AG04449 (cell line): ENCODE measurements at places on chromosomes 5 and 9.

DNA sequence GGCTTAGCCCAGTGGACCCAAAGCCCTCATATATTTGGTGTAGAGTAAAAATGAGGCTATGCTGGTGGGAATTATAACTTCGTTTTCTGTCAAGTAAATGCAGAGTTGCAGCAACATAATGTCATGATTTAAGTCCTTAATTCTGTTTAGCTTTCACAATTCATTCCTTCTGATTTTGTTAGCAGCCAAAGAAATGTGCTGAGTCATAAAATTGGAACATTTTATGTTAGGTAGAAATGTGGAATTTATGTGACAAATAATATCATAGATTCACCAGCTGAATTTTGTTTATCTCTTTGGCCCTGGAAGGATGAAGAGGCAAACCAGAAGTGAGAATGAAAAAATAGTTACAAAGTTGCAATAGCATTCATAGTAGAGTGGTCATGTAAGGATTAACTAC is 247.0 kb downstream of the TRPM3 start:
- DNase-seq, result no peak

GRCh38 chr9:36080519-36080918 is 43.8 kb downstream of the RECK start:
- no peak for DNase-seq

DNA sequence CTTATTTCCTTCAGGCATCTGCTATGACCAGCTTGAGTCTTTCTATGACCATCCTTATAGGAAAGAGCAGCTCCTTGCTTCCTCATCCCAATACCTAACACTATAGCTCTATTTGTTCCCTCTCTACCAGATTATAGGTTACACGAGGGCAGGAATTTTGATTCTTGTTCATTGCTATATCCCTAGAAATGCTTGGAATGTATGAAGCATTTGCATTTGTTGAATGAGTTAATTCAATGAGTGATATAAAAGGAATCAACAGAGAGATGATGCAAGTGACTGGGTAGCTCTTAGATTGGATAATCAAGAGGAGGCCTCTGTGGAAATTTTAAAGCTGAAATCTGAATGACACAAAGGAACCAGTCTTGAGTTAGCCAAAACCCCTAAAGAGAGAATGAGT is 13.9 kb downstream of the ZCCHC9 start:
- peak; percentile 44 for DNase-seq

DNA sequence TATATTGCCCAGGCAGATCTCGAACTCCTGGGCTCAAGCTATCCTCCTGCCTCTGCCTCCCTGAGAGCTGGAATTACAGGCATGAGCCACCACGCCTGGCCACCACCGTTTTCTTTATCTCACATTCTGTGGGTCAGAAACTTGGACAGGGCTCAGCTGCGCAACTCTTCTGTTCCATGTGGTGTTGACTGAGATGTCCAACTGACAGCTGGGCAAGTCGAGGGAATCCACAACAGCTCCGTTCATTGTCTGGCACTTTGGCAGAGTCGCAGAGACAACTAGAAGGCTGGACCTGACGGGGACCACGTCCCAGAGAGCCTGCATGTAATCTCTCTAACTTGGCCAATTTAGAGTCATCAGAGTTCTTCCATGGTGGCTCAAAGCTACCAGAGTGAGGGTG is 36.2 kb upstream of the AOPEP start:
- no peak for DNase-seq

DNA sequence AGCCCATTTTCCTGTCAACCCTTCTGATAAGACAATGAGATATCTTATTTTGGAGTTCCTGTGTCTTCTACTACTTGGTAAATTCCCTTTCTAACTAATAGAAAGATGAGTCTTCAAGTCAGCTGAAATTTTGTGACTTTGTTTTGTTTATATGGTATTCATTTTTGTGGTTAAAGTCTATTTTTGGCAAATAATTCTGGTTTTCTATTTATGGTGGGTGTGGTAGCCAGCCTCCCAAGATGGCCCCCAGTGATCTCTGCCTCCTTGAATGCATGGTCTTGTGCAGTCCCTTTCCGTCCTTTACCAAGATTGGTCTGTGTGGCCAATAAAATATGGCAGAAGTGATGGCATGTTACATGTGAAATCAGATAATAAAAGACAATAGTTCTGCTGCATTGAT is 91.5 kb downstream of the NR3C1 start:
- DNase-seq, result no peak

DNA sequence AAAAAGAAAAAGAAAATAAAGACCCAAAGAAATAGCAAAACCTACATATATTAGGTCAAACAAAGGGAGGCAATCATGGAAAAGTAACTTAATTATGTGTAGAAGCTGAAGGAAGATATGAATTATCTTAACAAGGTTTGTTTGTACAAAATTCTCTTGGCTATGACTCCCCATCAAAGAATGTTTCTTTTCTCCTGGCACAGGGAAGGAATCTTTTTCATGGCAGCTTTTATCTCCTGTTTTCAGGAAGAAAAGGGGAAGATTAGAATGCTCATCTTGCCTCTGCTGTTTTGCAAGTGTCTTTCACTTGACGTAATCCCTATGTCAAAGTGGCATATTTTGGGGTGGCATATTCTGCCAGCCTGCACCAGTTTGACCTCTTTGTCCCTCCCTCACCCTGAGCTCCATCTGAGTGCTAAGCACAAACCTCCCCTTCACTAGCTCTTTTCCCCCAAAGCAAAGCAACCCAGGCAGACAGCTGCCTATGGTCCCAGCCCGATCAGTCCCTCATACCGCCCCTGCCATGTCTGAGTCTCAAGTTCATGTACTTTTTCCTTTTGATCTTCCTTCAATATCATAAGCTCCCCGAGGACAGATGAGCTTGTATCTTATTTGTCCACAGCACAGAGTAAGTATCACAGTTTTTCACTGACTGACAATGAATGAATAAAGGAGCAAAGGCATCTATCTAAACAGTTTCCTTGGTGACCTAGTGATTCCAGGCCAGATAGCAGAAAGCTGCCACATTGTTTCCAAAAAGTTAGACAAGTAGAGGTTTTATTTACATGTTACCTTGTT is 242.8 kb upstream of the ANKRD55 start:
- DNase-seq, result no peak

- DNase-seq, result no peak
Observed at GRCh38 chr5:155562158-155562557, 548.6 kb downstream of the KIF4B start.

DNA sequence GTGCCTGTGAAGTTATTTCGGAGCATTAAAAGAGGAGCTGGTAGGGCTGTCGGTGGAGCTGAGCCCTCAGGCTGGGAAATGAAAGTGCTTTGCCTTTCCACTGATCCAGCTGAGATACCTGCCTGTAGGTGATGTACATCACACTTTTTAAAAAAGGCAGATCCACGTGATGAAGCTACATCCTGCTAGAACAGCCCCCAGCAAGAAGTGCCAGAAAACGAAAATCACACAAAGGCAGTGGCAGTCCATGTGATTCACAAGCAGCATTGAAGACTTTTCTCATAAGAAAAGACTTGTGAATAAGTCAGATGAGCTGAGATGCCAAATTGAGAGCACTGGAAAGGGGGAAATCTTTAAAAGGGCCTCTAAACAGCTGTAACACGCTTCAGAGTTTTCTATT is 765.1 kb downstream of the PTPRD start:
- DNase-seq, result no peak

GRCh38 chr5:131899686-131900085 is 45.8 kb downstream of the MEIKIN start:
- no peak for DNase-seq

GRCh38 chr5:31846934-31847333 is 208.0 kb downstream of the PDZD2 start:
- DNase-seq, result no peak

GRCh38 chr9:114733816-114734215 is 51.8 kb upstream of the TEX48 start:
- DNase-seq, result no peak

DNA sequence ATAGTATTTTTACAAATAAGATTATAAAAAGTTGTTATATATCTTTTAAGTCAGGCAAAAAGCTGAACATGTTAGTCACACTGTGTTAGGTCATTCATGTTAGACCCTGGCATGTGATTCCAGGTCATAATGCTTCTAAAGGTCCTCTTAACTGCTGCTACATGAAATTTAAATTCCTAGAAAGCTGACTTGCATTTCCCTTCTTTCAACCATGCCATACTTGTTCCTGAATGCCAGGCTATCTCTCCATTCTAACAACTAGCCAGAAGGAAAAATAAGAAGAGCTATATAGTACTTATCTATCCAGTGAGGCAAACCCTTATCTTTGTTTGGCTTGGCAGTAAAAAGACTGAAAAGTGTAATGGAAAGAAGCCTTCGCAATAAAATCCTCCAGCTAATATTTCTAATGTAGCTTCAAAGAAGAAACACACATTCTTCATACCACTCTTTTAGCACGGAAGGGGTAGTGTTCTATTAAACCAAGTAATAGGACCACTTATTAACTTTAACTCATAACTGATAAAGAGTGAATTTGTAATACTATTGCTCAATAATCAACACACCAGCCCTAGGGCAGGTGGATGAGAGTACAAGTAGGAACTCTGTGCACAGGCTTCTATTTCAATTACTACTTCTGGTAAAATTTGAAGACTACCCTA is 310.2 kb downstream of the PDE4D start:
- no peak for DNase-seq

- DNase-seq, result no peak
Observed at GRCh38 chr5:158466191-158466590, 607.2 kb upstream of the CLINT1 start.

DNA sequence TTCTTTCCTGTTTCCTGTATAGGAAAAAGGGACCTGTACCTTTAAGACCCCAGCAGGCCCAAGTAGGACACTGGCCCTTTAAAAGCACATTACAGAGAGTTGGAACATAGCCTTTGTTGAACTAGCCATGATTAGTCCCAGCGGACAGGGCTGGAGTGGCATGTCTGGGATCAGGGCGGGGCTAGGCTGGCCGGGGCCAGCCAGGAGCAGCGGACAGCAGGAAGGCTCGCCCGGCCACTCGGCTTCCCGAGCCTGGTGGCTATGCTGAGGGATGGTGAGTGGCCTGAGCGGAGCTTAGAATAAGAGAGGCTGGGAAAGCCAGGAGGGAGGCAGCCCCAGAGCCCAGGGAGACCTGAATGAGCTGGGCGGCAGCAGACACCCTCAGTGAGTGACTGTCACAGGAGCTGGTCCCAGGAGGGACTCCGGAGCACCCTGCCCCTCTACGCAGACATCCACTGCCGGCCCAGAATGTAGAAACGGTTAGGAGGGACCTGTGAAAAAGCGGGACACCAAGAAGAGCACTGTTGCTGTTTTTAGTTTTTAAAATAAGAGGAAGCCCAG is 92.1 kb downstream of the DAB2IP start:
- DNase-seq, result no peak

GRCh38 chr5:82538339-82539034 is 260.3 kb upstream of the RPS23 start:
- DNase-seq, result no peak

DNA sequence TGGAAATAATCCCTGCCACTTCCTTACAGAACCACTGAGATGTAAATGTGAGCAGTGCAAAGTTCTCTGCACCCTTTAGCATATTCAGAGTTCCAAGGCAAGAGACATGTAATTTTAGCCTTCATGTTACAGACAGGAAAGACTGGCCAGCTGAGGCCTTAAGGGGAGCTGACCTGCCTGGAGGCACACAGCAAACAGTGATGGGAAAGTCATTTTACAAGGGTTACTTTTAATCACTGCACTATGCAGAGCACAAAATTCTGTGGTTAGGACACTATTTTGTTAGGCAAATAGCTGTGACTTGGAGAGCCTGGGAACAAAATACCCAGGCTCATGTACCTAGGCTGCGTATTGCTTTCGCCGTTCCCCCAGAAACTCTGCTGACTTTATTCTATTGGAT is 30.2 kb upstream of the TNIP1 start:
- no peak for DNase-seq

GRCh38 chr9:126217797-126218196 is 108.8 kb upstream of the MVB12B start:
- DNase-seq, result no peak

- DNase-seq, result no peak
Observed at GRCh38 chr5:145984072-145984471, 47.7 kb downstream of the SH3RF2 start.

GRCh38 chr9:79610791-79611614 is 39.2 kb downstream of the TLE4 start:
- peak; percentile 99 for DNase-seq

- DNase-seq, result no peak
Observed at GRCh38 chr5:33203931-33204330, 236.8 kb upstream of the TARS1 start.

- no peak for DNase-seq
Observed at GRCh38 chr5:172383191-172383802, 71.0 kb downstream of the SH3PXD2B start.

- no peak for DNase-seq
Observed at GRCh38 chr9:121888438-121888775, 204.7 kb downstream of the TTLL11 start.

DNA sequence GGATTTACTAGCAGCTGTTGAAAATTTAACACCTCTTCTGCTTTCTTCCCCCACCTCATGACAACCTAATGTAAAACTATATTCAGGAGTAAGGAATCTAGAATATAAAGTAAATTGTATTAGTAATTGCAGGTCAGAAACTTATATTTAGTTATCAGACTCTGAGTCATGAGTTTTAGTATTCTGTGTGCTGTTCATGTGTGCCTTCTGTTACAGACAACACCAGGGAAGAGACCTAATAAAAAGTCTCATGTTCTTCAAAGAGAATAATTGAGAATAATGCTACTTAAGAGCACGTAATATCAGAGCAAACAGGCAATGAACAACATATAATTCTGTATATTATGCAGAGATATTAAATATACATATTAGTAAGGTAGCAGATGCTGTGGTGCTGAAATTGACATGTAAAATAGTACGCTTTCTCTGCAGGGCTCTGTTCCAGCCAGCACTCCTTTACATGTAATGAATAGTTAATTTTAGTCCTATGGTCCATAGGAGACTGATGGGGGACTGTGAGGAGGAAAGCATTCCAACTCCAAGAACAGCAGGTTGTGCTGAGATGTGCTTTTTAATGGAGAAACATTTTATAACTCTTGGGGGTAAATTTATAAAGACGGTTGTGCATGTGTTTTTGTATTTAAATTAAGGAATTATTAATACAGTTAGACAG is 106.4 kb downstream of the ZSWIM6 start:
- DNase-seq, result no peak

DNA sequence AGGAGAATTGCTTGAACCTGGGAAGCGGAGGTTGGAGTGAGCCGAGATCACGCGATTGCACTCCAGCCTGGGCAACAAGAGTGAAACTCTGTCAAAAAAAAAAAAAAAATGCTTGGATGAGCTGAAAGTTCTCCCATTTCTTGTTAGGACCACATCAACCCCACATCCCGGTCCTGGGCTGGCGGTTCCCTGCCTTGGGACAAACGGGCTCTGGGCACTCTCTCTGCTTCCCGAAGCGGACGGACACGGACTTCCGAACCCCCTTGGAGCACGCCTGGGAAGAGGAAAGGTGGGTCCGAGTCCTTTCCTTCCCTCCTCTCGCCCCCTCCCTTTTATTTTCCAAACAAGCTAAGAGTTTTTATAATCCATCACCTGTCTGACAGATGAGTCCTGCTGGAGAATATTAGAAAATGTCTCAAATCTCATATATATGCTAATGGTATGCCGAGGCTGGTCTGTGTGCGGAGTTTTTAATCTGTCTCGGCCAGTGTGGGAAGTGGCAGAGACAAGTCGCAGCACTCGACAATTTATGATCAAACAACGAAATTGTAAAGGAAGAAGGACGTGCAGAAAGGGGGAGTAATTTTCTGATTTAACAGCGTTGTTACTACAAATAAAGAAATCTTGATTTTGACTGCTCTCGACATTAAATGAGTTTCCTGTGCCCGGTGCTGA is 257.9 kb upstream of the IRX4 start:
- no peak for DNase-seq

GRCh38 chr5:175306381-175306780 is 137.6 kb downstream of the DRD1 start:
- DNase-seq, result no peak
